Naive thymus-derived CD4-positive, alpha-beta T cell (primary cell): ENCODE measurements at places on chromosomes 12 and 14.

- no peaks in the 10 kb centered on the region for H3K4me1 ChIP-seq
- no peak overlapping the region for H3K4me3 ChIP-seq
- H3K27me3 ChIP-seq = no peaks in the 10 kb centered on the region
Observed at GRCh38 chr12:119338593-119339363, 4.2 kb downstream of the CCDC60 start.

DNA sequence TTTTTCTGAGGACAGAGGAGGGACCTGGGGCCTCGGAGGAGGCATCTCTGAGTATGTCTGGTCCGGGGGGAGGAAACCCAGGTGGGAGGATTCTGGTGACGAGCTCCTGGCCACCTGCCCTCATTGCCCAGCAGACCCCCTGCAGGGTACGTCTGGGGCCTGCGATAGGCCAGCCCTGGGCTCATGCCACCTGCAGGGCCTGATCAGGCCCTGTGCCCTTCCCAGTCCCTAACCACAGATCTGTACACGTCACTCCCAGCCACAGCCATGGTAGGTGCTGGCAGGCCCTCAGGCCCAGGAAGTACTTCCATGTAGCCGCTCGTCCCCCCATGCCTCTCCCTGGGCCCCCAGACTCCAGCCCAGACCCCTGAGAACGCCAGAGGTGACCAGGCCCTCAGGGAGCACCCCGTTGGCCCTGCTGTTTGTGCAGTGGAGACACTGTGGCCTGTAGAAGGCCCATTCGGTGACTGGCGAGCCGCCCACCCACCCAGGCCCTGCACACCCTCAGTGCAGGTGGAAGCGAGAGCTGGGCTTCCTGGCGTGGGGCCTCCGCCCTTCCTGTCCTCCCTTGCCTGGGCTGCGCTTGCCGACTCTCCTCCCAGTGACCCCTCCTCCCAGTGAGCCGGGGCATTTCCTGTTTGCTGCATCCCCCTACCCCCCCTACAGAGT is 5.7 kb downstream of the INF2 start:
- peak overlapping the region; percentile 47 for H3K4me3 ChIP-seq
- H3K27me3 ChIP-seq = no peaks in the 10 kb centered on the region
- H3K4me1 ChIP-seq = peaks cover 50% of the 10 kb centered on the region
- DNase-seq = no peak

DNA sequence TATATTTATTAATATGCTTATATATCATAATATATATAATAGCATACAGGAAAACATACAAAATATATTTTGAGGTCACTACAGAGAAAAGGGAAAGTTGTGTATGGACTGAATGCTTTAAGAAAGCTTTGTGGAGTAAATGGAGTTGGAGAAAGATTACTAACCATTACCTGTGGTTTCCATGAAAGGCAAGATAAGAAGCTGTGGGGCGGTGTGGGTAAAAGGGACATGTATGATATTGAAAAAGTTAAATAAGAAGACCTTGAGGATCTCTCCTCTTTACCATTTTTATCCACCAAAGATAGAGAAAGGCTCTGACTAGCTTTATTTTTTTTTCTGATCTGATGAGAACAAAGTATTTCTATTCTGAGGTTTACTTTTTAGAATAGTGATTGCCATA is 404.4 kb downstream of the TRHDE start:
- H3K27ac ChIP-seq = no peak overlapping the region
- H3K4me3 ChIP-seq = no peak overlapping the region
- no peaks in the 10 kb centered on the region for H3K27me3 ChIP-seq
- H3K36me3 ChIP-seq = no peaks in the 10 kb centered on the region

GRCh38 chr12:12521044-12521485 is 41.6 kb downstream of the DUSP16 start:
- H3K27ac ChIP-seq = no peak overlapping the region
- DNase-seq = no peak
- no peaks in the 10 kb centered on the region for H3K36me3 ChIP-seq
- peaks cover 5% of the 10 kb centered on the region for H3K4me1 ChIP-seq
- no peak overlapping the region for H3K4me3 ChIP-seq

DNA sequence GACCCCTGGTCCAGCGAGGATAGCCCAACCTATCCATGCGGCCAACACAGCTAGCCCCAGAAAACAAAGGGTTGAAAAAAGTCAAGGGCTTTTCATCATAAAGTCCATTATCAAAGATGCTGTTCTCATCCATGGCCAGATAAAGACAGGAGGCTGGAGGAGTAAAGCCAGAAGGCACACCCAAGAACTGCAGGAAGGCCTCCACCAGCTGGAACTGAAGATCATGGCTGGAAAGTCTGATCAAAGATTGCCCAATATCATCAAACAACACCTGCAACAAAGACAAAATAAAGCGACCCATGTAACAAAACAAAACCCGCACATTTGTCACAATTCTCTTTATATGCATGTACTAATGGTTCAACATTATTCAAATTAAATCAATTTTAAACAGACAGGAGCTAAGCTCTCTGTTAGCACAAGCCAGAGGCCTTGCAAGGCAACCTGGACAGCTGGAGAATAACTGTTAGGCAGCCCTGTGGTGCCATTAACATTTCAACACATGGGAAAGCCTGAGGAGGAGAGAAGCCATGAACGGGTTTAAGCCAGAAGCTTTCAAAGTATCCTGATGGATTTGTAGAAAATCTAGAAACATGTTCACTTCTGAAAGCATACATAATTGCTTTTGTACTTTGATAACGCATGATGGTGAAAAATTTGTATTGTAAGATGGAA is 34.1 kb downstream of the PSMC1 start:
- H3K4me3 ChIP-seq = no peak overlapping the region
- H3K27ac ChIP-seq = no peak overlapping the region
- peaks cover 84% of the 10 kb centered on the region for H3K36me3 ChIP-seq
- no peak for DNase-seq
- H3K27me3 ChIP-seq = no peaks in the 10 kb centered on the region

DNA sequence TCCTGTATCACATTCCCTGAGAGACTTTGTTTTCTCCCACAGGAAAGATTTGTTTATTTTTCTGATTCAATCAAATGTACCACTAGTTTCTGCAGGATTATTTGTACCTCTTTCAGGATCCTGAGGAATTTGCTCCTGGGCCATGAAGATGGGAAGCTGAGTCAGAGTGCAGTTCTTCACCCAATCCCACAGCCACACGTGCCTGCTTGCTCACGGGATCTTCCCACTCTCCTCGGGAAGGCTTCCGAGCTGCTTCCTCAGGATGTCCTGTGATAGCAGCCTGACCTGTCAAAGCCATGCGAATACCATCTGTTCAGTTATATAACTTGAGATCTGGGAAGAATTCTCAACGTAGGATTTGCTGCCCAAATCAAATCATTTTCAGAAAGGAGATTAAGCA is 41.8 kb upstream of the HIF1A start:
- no peaks in the 10 kb centered on the region for H3K27me3 ChIP-seq
- no peak overlapping the region for H3K27ac ChIP-seq
- peaks cover 22% of the 10 kb centered on the region for H3K4me1 ChIP-seq
- DNase-seq = no peak
- no peaks in the 10 kb centered on the region for H3K36me3 ChIP-seq

DNA sequence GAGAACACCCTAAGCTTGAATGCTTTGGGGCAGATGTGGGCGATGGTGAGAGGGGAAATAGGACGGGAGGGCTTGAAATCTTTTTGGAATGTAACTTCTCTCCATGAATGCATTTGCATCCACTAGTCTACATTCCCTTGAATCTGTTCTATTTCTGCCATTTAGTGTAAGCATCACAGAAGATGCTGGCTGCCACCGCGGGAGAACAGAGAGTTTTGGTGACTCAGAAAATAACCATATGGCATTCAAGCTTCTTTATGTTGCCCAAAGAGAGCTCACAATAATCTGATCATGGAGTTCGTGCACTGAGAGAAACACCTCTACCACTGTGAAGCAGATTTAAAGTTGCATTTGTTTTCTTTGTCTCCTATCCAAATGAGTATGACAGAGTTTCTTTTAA is 52.6 kb upstream of the OTX2 start:
- no peaks in the 10 kb centered on the region for H3K36me3 ChIP-seq
- H3K27ac ChIP-seq = no peak overlapping the region
- H3K4me1 ChIP-seq = no peaks in the 10 kb centered on the region
- H3K4me3 ChIP-seq = no peak overlapping the region

GRCh38 chr14:72169521-72169920 is 237.3 kb downstream of the RGS6 start:
- no peaks in the 10 kb centered on the region for H3K27me3 ChIP-seq
- H3K27ac ChIP-seq = no peak overlapping the region
- no peak for DNase-seq
- no peaks in the 10 kb centered on the region for H3K4me1 ChIP-seq
- H3K36me3 ChIP-seq = no peaks in the 10 kb centered on the region
